Mesenchymal stem cell (in vitro differentiated cells and primary cell): ENCODE measurements at places on chromosomes 3 and 15.
A peak's percentile ranks its signal among the peaks of the same experiment; 100 is the strongest.

GRCh38 chr3:44870375-44871061, 3.9 kb upstream of the TGM4 start:
- H3K27ac ChIP-seq = no peak overlapping the region
- DNase-seq = no peak
- peaks cover 1% of the 10 kb centered on the region for H3K4me1 ChIP-seq

GRCh38 chr15:63331456-63331855, 50.2 kb downstream of the CA12 start:
- DNase-seq = no peak
- H3K36me3 ChIP-seq = peaks cover 83% of the 10 kb centered on the region
- H3K27ac ChIP-seq = no peak overlapping the region
- peaks cover 12% of the 10 kb centered on the region for H3K4me1 ChIP-seq
- no peaks in the 10 kb centered on the region for H3K27me3 ChIP-seq

GRCh38 chr3:128804811-128805155, 74.6 kb upstream of the ACAD9 start:
- peaks cover 5% of the 10 kb centered on the region for H3K4me1 ChIP-seq
- no peak overlapping the region for H3K27ac ChIP-seq
- H3K36me3 ChIP-seq = peaks cover 78% of the 10 kb centered on the region
- H3K4me3 ChIP-seq = no peak overlapping the region

DNA sequence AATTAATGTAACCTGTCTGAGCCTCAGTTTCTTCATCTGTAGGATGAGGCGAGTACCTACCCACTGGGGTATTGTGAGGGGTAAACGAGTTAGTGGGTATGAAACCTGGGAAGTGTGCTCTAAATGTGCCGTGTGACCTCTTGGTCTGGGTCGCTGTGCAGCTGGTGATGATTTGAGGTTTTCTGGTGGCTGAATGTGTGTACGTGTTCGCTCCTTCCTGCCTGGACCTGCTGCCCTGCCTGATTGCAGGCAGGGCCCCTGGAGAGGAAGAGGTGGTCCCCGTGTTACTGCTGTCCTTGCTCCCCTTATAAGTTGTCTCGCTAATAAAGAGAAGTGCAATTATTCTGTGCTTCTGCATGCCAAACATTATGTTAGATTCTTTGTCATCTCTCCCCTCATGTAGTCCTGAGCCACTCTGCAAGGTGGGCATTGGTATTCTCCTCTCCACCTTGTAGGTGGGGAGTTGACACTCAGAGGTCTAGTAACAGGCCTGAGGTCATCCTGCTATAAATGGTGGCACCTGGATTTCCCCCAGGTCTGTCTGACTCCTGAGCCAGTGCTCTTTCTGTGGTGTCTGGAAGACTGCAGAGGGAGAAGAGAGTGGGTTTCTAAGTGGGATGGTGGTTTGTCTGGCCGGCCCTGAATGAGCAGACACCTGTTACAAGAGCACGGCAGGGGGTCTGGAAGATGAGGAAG, 15.7 kb downstream of the PDIA5 start:
- no peak overlapping the region for H3K4me3 ChIP-seq
- H3K27me3 ChIP-seq = no peaks in the 10 kb centered on the region
- H3K27ac ChIP-seq = no peak overlapping the region
- H3K36me3 ChIP-seq = no peaks in the 10 kb centered on the region

DNA sequence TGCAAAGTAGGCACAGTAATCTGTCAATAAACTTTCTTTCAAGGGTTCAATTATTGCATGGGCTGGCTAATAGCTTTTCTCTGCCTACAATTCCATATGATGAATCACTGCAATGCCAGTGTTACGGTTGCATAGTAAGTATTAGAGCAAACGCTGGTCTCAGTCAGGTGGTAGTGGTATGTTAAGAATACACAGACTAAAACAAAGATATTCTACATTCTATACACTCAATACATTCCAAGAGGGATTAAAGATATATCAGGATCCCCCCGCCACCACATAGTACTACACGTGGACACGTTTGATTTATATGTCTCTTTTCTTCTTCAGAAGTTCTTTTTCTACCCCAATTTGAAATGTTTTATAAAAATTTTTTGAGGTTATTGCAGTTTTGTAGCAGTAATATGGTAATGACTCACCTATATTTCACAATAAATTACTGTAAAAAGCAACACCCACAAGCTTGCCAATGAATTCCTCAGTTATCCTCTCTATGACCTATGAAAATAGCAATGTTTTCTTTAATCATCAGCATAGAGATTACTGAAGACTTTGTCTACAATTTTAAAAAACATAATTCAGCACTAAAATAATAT, 68.2 kb downstream of the CD200R1L start:
- no peaks in the 10 kb centered on the region for H3K36me3 ChIP-seq
- no peaks in the 10 kb centered on the region for H3K27me3 ChIP-seq
- no peaks in the 10 kb centered on the region for H3K4me1 ChIP-seq
- H3K27ac ChIP-seq = no peak overlapping the region
- no peak overlapping the region for H3K4me3 ChIP-seq

GRCh38 chr3:20324664-20325478, 138.9 kb upstream of the SGO1 start:
- DNase-seq = no peak
- no peaks in the 10 kb centered on the region for H3K27me3 ChIP-seq
- H3K36me3 ChIP-seq = no peaks in the 10 kb centered on the region
- H3K4me3 ChIP-seq = no peak overlapping the region
- H3K4me1 ChIP-seq = no peaks in the 10 kb centered on the region
- H3K27ac ChIP-seq = no peak overlapping the region

GRCh38 chr3:124168271-124168670, 176.3 kb upstream of the ROPN1 start:
- no peaks in the 10 kb centered on the region for H3K27me3 ChIP-seq
- no peak overlapping the region for H3K27ac ChIP-seq
- H3K36me3 ChIP-seq = no peaks in the 10 kb centered on the region
- H3K4me1 ChIP-seq = no peaks in the 10 kb centered on the region
- H3K4me3 ChIP-seq = no peak overlapping the region

- DNase-seq = no peak
- H3K4me1 ChIP-seq = no peaks in the 10 kb centered on the region
- H3K27me3 ChIP-seq = no peaks in the 10 kb centered on the region
- H3K27ac ChIP-seq = peak overlapping the region; percentile 71
Measured at GRCh38 chr3:194584320-194584776, 48.9 kb downstream of the TMEM44 start.

DNA sequence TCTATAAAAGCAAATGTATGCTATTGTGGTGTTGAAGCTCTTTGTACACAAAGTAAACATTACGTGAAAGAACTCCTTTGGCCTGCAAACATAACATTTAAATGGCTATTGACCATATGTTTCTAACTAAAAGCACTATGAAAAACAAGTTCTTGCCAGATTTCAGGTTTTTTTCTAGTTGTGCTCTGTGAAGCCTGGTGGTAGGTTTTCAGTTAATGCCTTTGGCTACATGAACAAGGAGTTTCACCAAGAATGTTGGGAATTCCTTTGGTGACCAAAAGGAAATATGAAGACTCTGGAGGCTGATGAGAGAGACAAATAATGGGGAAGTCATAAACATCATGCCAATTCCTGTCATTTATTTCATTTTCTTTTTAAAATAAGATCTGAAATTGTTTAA, 66.0 kb downstream of the RBMS3 start:
- H3K27ac ChIP-seq = peak overlapping the region; percentile 2
- no peaks in the 10 kb centered on the region for H3K4me1 ChIP-seq
- no peak overlapping the region for H3K4me3 ChIP-seq
- H3K27me3 ChIP-seq = no peaks in the 10 kb centered on the region

- H3K4me3 ChIP-seq = no peak overlapping the region
- H3K27ac ChIP-seq = no peak overlapping the region
- no peaks in the 10 kb centered on the region for H3K27me3 ChIP-seq
- peaks cover 4% of the 10 kb centered on the region for H3K4me1 ChIP-seq
- no peak for DNase-seq
Measured at GRCh38 chr3:76700323-76700722, 339.6 kb upstream of the ROBO2 start.

DNA sequence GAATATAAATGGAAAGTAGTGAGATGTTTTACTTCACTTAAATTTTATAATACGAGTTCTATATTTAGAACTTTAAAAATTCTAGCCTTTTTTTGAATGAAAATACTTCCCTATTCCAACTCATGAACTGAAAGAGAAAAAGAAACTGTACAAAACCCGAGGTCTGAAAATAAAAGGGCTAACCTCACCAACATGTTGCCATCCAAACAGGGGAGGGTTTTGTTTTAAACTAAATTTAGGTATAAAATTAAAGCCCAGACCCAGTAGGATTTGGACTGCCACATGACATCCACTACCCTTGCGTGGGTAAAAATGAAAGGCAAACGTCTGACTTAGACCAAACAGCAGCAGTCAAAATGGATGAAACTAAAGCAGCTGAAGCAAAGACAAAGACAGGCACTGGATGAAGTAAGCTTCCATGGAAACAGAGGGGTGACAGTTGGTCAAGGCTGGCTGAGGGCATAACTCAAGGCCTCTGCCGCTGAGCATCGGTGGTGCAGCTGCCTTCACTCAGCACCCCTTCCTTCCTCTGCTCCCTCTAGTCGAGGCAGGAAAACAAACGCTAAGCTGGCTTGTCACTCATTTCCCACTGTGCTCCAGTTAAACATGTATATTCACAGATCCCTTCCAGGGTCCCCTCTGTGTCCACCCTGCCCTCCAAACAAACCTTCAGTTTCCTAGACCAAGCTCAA, 58.1 kb downstream of the TM4SF4 start:
- no peak for DNase-seq
- H3K4me1 ChIP-seq = peaks cover 19% of the 10 kb centered on the region
- H3K27ac ChIP-seq = peak overlapping the region; percentile 10
- no peak overlapping the region for H3K4me3 ChIP-seq

DNA sequence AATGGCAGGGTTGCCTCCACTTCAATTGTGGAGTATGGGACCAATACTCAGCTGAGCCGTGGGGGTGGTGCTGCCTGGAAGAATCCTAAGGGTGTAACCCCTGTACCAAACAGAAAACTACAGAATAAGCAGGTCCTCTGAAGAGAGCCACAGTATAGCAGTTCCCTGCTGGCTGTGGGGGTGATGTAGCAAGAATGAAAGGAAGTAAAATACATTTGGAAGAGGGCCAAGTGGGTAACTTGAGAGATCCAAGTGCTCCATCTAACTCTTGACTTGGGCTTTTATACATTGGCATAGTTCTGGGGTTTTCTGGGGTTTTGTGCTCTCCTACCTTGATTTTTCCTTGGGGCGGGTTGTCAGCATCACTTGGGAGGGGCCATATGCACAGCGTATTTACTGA, 341.4 kb downstream of the OTOL1 start:
- H3K27me3 ChIP-seq = no peaks in the 10 kb centered on the region
- no peak overlapping the region for H3K4me3 ChIP-seq
- H3K27ac ChIP-seq = no peak overlapping the region
- no peak for DNase-seq

DNA sequence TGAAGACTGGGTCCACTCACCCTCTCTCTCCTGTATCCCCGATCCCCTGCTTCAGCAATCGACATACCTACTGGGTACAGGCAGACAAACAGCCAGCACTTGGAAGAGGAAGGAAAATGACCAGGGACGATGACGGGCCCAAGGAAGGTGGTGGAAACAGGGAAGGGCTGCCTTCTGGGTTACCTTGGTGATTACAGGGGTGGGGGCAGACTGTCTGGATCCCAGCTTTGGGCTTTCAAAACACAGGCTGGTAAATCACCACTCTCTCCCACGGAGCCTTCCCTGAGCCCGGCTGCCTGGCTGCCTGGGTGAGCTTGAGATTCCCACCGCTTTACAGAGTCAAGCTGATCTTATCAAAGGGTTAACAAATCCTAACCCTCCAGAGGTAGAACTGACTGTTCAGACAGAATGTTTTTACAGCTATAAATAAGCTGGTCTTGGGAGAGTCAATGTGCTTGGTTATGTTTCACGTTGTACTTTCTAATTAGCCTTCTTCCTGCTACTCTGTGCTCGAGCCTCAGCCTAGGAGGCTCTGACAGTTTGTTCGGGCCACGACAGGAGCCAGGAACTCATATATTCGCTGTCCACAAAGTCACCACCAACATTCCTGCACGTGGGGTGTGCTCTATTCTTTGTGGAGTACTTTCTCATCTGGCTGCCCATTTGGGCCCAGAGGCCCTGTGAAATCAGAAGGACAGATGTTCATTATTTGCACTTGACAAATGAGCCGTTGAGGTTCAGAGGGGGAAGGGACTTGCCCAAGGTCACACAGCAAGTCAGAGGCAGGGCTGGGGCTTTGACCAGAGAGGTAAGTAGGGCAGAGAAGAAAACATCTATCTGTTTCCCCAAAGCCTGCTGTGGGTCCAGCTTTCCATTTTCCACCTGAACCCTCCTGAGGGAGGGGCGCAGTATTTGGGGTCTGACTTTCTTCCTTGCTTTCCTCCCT, 63.5 kb downstream of the FEM1B start:
- H3K27ac ChIP-seq = no peak overlapping the region
- H3K36me3 ChIP-seq = no peaks in the 10 kb centered on the region
- no peaks in the 10 kb centered on the region for H3K27me3 ChIP-seq
- peak; percentile 62 for DNase-seq
- H3K4me1 ChIP-seq = peaks cover 20% of the 10 kb centered on the region

DNA sequence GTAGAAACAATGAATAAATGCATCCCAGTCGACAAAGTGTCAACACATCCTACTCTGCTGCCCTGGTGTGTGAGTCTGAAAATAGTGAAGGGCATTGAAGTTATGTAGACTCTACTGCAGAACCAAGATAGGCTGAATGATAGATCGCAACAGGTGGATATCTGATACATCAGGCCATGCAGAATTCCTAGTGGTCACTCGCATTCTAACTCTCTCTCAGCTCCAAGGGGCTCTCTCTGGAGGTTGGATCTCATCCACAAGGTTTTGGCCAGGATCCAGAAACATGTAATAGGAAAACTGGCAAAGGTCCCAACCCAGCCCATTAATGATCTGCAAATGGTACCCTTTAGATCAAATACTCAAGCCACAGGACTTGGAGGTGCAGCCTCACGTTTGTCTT, 514.1 kb downstream of the MAGI1 start:
- no peaks in the 10 kb centered on the region for H3K36me3 ChIP-seq
- no peaks in the 10 kb centered on the region for H3K27me3 ChIP-seq
- peaks cover 10% of the 10 kb centered on the region for H3K4me1 ChIP-seq
- no peak for DNase-seq
- no peak overlapping the region for H3K27ac ChIP-seq

GRCh38 chr3:50493086-50493485, 10.3 kb downstream of the CACNA2D2 start:
- no peak overlapping the region for H3K27ac ChIP-seq
- peaks cover 29% of the 10 kb centered on the region for H3K27me3 ChIP-seq
- H3K36me3 ChIP-seq = no peaks in the 10 kb centered on the region
- no peak overlapping the region for H3K4me3 ChIP-seq
- no peak for DNase-seq
- no peaks in the 10 kb centered on the region for H3K4me1 ChIP-seq

GRCh38 chr3:31137718-31138465, 243.4 kb upstream of the GADL1 start:
- no peaks in the 10 kb centered on the region for H3K4me1 ChIP-seq
- H3K27me3 ChIP-seq = no peaks in the 10 kb centered on the region
- H3K4me3 ChIP-seq = no peak overlapping the region
- no peak for DNase-seq
- H3K36me3 ChIP-seq = no peaks in the 10 kb centered on the region
- H3K27ac ChIP-seq = no peak overlapping the region
